ENCODE measurements at places on chromosomes 4 and X. TPM values are rescaled to one million over a fixed set of nuclear protein-coding genes. Genes with fewer than 3 reads are reported as not detected.

The PLCXD1 gene
- total RNA-seq = 8.2 TPM

The ZNF157 gene
- under 0.01 TPM for total RNA-seq

The SPANXD gene
- total RNA-seq = 0.43 TPM

The RAB9B gene
- total RNA-seq = 0.64 TPM

The TMPRSS11D gene
- not detected for total RNA-seq

The TBC1D9 gene
- 31.5 TPM for total RNA-seq

The RAB33A gene
- total RNA-seq = 1.3 TPM

The TMEM175 gene
- total RNA-seq = 10.3 TPM

DNA sequence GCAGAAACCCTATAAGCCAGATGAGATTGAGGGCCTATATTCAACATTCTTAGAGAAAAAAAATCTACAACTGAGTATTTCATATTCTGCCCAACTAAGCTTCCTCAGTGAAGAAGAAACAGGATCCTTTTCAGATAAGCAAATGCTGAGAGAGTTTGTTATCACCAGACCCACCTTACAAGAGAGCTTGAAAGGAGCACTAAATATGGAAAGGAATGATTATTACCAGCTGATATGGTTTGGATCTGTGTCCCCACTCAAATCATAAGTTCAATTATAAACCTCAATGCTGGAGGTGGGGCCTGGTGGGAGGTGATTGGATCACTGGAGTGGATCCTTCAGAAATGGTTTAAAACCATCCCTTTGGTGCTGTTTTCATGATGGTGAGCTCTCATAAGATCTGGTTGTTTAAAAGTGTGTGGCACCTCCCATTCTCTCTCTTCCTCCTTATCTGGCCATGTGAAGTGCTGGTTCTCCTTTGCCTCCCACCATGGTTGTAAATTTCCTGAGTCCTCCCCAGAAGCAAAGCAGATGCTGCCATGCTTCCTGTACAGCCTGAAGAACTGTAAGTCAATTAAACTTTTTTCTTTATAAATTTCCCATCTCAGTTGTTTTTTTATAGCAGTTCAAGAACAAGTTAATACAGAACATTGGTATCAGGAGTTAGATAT is 144.2 kb downstream of the MSN start:
- no peak for DNase-seq

- no peak for DNase-seq
Measured at GRCh38 chrX:12579311-12579710, 211.9 kb upstream of the PRPS2 start.

GRCh38 chr4:8577046-8577445 is 3.1 kb upstream of the GPR78 start:
- DNase-seq = no peak

GRCh38 chrX:47311932-47312774 is 58.2 kb upstream of the ZNF157 start:
- DNase-seq = peak; percentile 66

DNA sequence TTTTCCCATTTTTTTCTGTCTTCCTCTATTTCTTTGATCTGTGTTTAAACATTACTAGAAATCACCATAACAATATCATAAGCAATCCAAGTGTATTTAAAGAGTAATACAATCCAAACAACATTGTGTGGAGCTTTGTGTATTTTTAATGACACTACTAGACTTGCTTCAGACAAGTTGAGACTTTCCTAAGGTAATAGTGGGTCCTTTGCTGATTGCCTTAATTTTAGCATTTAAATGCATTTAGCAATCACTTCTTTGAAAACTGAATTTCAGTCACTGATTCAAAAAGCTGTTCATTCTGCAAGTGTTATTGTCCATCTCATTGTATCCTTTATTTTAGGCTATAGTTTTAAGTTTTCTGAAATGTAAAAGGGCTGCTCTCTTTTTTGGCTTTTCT is 804.8 kb downstream of the ADGRL3 start:
- DNase-seq = no peak

GRCh38 chr4:186757696-186758355 is 34.2 kb upstream of the FAT1 start:
- no peak for DNase-seq

GRCh38 chr4:78254893-78255292 is 197.8 kb downstream of the FRAS1 start:
- DNase-seq = no peak

GRCh38 chrX:66638591-66639500 is at the start of gene EDA2R:
Gene EDA2R (minus strand): TSS chrX:66639078. CDS start chrX:66616020, 23,058 bp downstream.
- DNase-seq = peak; percentile 55

- no peak for DNase-seq
Measured at GRCh38 chrX:9369802-9370291, 95.0 kb upstream of the TBL1X start.

DNA sequence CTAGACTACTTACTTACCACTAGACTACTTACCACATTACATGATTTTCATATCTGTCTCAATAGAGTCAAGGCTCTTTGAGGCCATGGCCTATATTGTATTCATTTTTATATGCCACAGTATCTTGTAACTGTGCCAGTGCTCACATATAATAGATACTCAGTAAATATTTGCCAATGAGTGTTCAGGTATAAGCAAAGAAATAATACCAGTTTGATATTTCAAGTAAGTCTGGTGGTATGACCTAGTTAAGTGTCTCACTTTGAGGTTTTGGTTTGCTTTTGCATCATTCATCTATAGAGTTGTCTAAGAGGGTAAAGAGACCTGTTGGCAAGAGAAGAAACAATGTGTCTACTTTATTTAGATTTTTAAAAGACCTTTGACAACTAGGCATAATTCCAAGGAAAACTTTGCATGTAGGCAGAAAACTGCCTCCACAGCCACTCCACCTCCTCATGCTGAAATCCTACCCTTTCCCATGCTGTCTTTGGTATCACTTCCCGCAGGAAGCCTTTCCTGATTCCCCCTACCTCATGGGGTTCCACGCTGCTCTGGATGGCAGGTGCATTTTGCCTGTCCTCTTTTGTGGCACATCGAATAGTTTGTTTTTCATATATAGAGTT is 91.3 kb upstream of the KLHL13 start:
- no peak for DNase-seq

GRCh38 chr4:1618438-1618837 is 65.7 kb downstream of the FAM53A start:
- DNase-seq = no peak

- DNase-seq = no peak
Measured at GRCh38 chr4:181613200-181613599, 630.0 kb upstream of the TENM3 start.

GRCh38 chrX:49106296-49106695 is 17.2 kb downstream of the GPKOW start:
- no peak for DNase-seq

- DNase-seq = no peak
Measured at GRCh38 chr4:147940171-147940570, 208.3 kb downstream of the ARHGAP10 start.

DNA sequence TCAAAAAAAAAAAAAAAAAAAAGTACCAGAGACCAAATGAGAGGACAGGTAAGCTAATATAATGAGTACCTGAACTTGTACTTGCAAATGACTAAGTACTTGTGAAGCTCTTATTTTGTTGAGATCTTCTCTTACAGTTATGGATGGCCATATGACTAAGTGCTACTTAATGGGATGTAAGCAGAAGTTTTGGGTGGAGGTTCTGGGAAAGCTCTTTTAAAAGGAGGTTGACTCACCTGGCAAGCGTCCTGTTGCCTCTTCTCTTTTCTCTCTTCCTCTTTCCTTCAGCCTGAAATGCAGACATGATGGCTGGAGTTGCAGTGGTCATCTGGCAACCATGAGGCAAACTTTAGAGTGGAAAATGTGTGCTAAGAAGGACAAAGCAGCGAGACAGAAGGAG is 36.9 kb upstream of the MED14 start:
- no peak for DNase-seq

GRCh38 chrX:79592259-79592658 is 225.1 kb upstream of the ITM2A start:
- DNase-seq = no peak

- DNase-seq = no peak
Measured at GRCh38 chrX:153637121-153638040, 9.6 kb upstream of the DUSP9 start.

DNA sequence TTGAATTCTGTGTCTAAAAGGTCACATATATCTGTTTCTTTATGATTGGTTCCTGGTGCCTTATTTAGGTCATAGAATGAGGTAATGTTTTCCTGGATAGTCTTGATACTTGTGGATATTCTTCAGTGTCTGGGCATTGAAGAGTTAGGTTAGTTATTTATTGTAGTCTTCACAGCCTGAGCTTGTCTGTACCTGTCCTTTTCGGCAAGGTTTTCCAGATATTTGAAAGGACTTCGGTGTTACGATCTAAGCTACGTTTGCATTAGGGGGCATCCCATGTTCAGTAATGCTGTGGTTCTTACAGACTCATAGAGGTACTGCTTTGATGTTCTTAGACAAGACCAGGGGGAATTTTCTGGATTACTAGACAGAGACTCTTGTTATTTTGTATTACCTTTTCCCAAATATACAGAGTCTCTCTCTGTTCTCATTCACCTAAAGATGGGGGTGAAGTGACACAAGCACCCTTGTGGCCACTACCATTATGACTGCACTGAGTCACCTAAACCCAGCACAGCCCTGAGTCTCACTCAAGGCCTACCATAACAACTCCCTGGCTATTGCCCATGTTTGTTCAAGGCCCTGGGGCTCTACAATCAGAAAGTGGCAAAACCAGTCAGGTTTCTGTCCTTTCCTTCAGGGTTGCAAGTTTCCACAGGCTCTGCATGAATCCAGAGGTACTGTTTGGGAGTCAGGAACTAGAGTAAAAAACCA is 30.1 kb upstream of the CYSLTR1 start:
- DNase-seq = no peak

- no peak for DNase-seq
Measured at GRCh38 chr4:140829825-140830224, 73.6 kb upstream of the TBC1D9 start.

DNA sequence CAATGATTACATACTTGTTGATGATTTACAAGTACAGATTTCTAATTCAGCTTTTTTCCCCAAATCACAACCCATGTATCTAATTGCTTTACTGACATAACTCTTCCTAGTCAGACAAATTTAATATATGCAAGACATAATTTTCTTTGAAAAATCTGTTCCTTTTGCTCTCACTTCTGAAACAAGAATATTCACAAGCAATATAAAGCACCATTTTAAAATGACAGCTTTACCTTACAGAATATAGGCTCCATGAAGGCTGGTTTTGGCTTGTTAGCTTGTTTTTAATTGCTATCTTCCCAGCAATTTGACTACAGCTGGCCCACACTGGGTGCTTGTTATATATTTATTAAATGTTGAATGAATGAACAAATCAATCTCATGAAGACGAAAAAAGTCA is 24.5 kb downstream of the GPM6A start:
- DNase-seq = no peak

DNA sequence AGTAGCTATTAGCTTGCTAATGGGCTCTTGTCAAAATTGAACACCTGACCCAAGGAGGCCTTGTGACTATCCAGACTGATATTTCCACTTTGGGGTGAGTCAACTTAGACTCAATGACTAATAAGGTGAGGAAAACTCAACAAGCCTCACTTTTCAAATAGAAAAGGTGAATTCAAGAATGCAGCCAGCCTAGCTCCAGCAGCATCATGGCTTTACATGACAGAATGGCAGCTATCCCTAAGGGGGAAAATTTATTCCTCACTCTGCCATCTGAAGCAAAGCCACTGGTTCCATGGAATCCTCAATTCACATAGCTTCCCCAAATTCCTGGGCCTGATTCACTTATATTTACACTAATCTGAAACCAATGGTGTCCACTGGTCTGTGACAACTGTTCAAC is 29.1 kb upstream of the RAB9B start:
- no peak for DNase-seq

DNA sequence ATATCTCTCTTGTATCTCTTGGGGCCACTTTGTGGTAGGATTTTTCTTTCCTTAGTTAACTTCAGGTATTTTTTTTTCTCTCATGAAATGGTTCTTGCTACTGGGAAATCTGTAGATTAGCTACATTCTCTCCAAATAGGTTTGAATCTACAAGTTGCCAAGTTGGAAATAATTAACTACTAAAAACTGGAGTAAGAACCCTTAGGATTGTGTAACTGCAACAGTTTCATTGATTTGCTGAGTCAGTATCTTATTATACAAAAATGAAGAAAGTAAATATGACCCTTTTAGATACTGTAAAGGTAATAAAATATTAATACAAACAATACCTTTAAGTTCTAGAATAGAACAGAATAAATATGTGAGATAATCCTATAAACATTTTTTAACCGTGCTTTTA is 327.9 kb downstream of the CXXC4 start:
- DNase-seq = no peak

DNA sequence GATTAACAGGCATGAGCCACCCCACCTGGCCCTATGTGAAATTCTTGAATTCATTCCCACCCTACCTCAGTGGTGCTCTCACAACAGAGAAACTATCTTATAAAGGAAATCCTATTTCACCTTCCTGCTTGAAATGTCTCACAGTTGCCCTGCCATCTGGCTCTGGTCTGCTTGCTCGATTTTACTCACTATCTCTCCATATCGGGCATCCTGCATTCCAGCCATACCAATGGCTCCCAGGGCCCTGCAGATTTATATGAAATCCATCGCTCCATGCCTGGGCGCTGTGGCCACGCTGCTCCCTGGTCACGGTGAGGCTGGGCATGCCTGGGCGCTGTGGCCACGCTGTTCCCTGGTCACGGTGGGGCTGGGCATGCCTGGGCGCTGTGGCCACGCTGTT is 15.8 kb downstream of the SORBS2 start:
- DNase-seq = peak; percentile 57

DNA sequence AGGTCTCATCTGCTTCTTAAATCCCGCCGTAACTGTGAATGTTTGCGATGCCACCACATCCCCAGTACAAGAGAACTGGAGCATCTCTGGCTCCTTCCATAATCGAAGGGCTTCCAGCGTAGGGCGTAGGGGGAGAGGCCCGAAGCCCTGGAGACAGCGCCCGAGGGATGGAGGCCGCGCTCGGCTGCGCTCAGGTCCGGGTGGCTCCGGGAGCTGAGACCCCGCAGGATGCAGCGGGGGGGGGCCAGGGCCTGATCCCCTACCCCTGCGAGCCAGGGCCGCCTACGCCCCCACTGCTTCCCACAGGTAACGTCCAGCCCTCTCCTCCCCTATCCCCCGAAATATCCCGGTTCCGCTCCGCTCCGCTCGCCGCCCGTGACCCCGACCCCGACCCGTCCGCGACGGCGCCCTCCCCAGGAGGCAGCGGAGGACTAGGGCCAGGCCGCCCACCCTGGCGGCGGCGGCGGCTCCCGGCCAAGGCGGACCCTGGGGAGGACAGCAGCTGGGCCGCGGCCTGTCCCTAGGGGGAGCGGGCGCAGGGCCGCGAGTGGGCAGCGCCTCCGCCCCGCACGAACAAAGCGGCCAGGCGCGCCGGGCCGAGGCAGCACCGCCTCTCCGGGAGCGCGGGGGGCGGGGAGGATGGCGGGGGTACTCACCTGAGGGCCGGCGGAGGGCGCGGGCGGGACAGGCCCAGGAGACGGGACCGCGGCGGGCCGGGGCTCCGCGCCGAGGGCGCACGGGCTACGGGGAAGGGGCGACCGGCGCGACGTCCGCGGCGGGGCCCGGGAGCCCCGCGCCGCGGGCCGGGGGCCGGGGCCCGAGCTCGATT is 723 bp downstream of the WDFY3 start:
- DNase-seq = peak; percentile 31
